ENCODE measurements at places on chromosomes 4 and X.

DNA sequence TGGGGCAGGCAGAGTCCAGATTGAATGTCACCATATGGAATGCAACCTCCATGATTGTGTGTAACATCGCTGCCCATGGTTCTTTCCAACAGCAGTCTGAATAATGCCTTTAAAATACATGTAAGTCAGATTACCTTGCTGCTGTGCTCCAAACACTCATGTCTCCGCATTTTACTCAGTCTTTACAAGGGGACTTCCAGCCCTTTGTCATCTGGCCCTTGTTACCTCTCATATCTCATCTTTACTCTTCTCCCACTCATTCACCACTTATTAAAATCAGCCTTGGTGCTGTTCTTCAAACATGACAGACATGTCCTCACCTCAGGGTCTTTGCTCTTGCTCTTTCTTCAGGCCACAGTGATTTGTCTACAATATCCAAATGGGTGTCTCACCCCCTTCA is 200.4 kb upstream of the GYPA start:
- DNase-seq: no peak

- no peak for DNase-seq
Observed at GRCh38 chrX:38214551-38215531, 5.8 kb downstream of the SRPX start.

DNA sequence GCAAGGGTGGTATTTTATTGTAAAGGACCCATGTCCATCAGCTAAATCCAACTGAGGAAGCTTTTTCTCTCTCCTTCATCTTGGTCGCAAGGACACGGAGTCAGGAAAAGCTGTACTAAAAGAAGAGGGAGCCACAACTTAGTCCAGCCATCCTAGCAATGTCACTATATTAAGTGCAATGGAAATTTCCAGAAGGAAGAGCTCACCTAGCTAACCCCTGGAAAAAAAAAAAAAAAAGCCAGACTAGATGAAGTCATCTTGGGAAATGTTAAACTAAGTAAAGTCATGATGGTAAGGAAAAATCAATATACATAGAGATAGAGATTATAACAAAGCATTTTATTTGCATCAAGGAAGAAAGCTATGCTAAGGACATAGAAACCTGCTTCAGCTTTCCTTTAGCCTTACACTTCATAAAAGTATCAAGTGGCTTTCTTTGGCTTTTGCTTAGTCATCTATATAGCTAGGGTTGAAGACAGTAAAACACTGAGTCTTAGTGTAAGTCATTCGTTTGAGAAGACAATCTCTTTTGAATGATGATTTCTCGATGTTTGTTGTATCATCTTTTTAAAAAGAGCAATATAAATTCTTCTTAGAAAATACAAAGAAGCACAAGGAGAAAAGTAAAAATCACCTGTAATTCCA is 18.6 kb upstream of the CA5B start:
- no peak for DNase-seq

GRCh38 chrX:67545036-67545821 is 1.4 kb downstream of the AR start:
- DNase-seq: no peak

- DNase-seq: no peak
Observed at GRCh38 chrX:7202206-7202605, 54.3 kb upstream of the PUDP start.

GRCh38 chr4:102256321-102256720 is 89.0 kb downstream of the SLC39A8 start:
- DNase-seq: no peak

DNA sequence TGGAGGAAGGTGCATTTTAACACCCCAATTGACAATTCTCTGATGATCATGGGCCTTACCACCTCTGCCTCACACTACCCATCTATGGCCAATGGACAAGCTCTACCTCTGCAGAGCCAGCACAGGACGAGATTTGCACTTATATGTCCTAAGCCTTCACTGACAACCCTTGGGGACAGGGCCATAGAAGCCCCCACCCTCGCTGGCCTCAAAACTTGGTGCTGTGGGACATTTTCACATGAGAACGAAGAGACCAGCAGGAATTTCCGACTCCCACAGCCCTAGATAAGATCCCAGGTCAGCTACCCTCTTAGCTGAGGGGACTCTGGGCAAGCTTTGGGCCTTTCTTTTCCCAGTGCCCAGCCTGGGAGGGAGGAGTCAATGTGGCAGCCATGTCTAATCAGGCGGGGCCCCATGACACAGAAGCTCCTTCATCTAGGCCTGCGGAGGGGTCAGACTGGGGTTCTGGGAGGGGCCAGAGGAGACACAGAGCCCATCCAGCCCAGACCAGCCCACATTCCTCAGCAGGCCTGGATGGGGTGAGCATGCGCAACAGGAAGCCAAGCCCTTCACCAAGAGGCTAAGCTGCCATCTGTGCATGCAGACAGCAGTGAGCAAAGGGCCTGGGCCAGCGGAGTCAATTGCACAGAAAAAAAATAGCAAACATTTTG is 12.1 kb downstream of the PJA1 start:
- no peak for DNase-seq

DNA sequence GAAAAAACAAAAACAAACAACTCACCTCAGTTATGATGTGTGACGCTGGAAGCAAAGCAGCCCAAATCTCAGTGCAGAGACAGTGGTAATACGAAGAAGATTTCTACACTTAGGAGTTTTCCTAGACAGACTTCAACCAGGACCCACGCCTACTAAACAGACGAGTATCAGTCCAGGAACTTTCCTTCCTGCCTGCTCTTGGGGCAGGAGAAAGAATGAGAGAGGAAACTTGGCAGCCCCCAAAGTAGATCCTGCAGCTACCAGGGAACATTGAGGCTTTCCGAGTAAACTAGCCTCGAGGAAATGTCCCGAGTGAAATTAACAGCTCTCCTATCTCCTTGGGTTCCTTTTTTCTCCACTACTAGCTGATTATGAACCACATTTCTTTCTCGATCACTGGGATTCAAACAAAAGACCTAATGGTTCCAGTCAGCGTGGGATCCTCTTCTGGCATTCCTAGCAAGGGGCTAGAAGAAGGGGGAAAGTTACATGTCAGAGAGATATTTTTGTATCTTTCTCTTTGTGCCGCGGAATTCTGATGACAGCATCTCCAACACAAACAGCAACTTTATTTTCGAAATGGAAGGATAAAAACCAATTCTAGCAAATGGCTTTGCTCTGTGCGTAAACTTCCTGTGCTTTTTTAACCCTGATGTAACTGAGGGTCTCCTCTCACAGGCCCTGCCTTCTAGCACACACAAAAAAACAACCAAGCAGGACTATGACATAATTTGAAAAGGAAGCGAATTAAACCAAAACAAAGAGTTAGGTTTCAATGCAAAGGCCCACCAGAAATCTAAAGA is 53.2 kb downstream of the PPM1K start:
- no peak for DNase-seq

- DNase-seq: no peak
Observed at GRCh38 chr4:32477518-32477917, 1757.3 kb downstream of the PCDH7 start.

DNA sequence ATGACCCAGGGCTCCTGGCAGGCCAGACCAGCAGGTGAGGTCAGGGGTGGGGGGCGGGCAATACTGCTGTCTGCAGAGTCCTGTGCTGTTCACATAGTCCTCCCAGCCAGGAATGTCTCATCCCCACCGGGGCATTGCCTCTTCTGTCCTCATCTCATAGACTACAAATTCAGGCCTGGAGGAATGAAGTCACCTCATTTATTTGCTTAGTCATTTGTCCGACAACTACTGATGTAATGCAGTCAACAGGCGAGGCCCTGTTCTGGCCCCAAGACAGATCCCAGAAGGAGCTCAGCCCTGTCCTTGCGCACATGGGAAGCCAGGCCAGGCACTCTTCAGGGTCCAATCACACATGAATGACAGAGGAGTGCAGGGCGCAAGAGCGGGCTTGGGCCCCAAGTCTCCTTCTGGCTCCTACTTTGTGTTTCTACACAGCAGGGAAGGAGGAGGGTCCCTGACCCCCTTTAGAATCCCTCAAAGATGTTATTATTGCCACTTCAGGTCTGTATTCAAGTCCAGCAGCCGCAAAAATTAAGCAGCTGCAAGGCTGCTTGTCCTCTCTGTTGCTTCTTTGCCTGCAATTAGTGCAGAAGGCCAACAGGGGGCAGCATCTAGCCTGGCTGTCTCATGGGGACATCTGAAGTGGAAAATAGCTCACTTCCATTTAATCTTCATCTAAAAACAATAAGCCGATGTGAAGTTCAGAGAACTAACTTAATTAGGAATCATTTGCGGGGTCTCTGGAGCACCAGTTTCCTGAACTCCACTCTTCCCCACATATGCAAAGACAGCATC is 15.2 kb upstream of the HMX1 start:
- DNase-seq: no peak

- no peak for DNase-seq
Observed at GRCh38 chr4:18684932-18685331, 663.4 kb upstream of the LCORL start.

DNA sequence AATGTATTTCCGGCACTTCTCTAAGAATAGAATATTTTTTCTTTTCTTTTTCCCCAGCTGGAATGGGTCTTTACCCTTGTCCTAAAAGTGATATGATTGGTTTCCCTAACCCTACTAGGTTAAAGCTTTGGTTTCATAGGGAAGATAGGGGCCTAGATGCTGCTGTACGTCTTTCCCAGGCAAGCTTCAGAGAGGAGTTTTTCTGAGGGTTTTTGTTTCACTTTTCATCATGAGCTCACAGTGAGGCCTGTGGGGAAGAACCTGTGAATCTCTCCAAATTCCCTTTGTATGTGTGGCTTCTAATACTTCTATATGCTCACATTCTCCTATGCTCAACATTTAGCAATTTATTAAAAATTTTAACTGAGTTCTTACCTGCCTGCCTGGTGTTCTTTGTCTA is 320.0 kb upstream of the PCDH18 start:
- DNase-seq: no peak

DNA sequence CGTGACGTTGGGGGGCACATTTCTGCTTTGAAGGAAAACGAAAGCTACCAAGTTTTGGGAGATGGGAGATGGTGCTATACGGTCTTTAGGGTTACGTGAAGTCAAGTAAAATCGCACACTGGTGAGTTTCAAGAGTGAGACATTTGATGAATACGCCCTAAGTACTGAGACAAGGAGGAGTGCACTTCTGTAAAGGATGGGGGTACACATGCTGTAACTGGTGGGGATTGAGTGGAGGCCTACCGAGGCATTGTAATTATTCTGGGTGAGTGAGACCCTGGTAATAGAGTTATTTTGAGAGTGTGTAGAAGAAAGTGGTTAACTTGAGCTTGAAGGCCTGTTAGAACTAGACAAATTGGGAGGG is 536 bp downstream of the SH3BGRL start:
- DNase-seq: no peak

- no peak for DNase-seq
Observed at GRCh38 chr4:96035727-96036126, 195.8 kb downstream of the PDHA2 start.

DNA sequence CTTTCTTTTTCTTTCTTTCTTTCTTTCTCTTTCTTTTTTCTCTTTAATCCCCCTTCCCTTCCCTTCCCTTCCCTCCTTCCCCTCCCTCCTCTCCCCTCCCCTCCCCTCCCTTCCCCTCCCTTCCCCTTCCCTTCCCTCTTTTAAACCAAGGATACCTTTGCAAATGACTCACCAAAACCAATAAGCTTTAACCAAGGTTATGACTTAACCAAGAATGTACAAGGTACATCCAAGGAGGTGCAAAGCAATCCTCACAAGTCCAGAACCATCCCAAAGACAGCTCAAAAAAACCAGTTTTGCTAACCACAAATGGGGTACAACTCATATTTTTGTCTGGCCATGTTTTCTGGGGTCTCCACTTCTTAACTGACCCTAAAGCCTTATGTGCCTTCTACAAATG is 174.7 kb upstream of the PPP1R2C start:
- DNase-seq: no peak

DNA sequence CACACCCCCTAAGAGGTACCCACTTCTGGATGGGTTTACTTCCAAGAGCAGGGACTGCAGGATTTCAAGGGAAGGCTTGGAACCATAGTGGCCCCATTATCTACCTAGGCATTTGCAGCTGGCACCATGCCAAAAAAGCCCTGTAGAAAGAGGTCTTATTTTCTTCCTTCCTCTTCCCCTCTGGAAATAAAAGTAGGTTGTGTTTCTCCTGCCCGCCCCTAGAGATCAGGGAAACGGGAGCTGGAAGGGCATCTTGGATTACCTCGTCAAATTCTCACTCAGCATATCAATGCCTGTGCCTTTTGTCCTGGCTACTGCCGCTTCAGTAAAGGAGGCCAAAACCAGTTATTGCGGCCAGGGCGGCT is 1.6 kb downstream of the SCD5 start:
- DNase-seq: no peak

- no peak for DNase-seq
Observed at GRCh38 chr4:82501154-82501442, 60.7 kb downstream of the TMEM150C start.

- DNase-seq: no peak
Observed at GRCh38 chr4:89022426-89023128, 34.4 kb downstream of the FAM13A start.

GRCh38 chrX:152537373-152537772 is 86.3 kb upstream of the GABRA3 start:
- no peak for DNase-seq

DNA sequence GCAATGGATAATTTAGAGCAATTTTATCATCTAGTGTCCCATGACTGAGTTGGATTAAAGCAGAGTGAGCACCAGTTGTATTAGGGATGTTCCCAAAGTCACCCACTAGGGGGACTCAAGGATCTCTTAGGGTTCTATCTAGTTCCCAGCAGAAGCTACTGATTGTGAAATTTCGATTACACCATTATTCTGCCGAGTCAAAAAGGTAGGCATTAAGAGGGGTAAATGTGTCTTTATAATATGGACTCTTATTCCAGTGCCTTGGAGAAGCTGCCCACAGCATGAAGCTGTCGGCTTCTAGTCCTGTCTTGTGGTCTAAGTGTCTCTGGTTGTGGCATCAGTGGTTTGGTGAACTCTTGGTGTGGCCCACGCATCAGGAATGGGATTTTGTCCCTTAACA is 53.3 kb downstream of the RGS12 start:
- DNase-seq: peak; percentile 55

DNA sequence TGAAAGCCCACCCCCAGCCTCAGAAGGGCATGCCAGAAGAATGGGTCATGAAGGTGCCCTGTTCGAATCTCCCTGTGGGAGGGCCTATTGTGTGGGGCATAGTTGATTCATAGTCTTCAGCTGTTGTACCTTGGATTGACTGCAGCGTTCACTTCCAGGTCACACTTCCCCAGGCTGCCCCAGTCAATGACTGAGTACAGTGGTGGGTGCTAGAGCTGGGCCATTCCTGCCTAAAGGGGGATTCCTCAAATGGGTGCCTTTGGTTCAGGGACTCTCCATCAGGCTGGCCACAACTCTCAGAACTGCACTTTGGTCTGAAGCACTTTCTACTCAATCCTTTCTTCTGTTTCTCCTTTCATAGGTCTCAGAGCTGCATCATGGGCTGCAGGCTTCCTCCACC is 35.0 kb upstream of the RASGEF1B start:
- DNase-seq: no peak

- no peak for DNase-seq
Observed at GRCh38 chr4:186072516-186072915, 3.6 kb downstream of the TLR3 start.

Data from non-pigmented ciliary epithelial cell (primary cell).